ENCODE measurements at places on chromosomes 6 and 20. TPM values are rescaled to one million over a fixed set of nuclear protein-coding genes. Genes with fewer than 3 reads are reported as not detected.

PMEPA1 gene
- 0.94 TPM for total RNA-seq

LBP gene
- 0.16 TPM for total RNA-seq

E2F1 gene
- total RNA-seq, result 0.77 TPM

HIVEP1 gene
- 6.0 TPM for total RNA-seq

PKHD1 gene
- not detected for total RNA-seq

ZSCAN31 gene
- 53.0 TPM for total RNA-seq

All from bronchial smooth muscle cell (primary cell).